Suppressor macrophage treated with lipopolysaccharide for 1 hour (primary cell): ENCODE measurements at places on chromosomes 13 and 19.

DNA sequence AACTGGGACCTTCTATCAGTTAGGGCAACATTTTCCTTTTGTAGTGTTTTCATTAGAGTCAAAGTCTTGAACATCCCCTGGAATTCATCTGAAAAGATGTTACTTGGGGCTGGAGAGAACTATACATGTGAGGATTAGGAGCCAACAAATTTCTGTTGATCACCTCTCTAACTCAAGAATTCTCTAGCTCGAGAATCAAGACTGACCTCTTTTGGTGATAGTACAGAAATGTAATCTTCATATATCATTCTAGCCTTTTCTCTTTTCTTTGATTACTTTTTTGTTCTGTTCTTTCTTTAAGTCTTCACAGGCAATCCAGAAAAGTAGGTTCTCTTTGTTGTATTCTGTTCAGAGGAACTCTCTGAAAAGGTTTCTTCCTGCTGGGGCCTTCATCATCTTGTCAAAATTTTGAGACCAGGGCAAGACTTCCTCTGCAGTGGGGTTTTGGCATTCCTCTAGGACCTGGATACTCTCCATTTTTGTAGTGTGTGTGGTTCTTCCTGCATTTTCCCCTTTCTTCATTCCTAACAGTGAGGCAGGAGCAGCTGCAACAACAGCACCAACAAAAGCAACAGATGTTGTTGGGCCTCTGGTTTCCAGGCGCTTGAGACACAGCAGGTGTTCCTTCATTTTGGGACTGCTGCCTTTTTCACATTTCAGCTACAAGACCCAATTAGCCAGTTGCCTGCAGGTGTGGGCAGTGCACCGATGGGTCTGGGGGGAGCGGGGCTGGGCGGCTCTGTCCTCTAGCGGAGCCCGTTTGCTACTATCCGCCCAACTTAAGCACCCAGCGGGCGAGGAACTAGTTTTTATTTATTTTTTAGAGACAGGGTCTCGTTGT is 26.2 kb downstream of the ELF1 start:
- no peak for DNase-seq

DNA sequence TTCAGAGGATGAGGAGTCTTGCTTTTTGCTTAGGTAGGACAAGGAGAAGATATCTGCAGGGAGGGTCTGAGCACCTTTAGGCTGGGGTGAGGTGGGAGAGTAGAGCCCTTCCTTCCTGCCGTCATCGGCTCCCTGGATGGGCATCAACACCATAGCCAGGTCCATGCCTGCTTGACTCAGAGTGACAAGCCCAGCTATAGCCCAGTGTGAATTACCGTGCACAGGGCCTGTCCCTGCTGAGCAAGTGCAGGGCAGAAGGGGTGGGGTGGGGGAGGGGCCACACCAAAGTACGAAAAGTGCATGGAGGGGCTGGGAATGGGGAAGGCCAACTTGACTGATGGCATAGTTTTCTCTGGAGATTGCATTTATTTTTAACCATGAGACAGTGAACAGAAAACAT is 30.3 kb upstream of the RNF113B start:
- no peak for DNase-seq

DNA sequence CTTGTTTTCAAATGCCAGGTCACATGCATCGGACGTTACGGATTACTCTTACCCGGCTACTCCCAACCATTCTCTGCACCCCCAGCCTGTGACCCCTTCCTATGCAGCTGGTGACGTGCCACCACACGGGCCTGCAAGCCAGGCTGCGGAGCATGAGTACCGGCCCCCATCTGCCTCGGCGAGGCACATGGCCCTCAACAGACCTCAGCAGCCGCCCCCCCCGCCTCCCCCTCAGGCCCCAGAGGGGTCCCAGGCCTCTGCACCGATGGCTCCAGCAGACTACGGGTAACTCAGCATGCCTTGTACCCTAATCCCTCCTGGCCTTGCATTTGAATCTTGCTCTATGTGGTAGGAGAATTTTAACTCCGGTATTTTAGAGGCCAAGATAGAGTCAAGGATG is 79.5 kb downstream of the GPR12 start:
- DNase-seq = no peak

GRCh38 chr13:45949161-45949560 is 97.6 kb upstream of the SIAH3 start:
- DNase-seq = no peak

DNA sequence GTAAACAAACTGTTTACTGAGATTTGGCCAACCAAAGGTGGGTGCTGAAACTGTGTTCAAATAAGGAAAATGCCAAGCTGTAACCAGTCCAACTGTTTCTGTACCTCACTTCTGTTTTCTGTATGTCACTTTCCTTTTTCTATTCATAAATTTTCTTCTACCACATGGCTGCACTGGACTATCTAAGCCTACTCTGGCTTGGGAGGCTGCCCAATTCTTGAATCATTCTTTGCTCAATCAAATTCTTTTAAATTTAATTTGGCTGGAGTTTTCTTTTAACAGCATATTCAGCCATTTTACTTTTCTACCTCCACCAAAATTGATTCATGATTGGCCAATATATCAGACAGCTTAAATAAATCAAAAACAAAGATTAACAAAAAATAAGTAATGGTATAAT is 1575.5 kb upstream of the SPRY2 start:
- DNase-seq = no peak

GRCh38 chr13:44306371-44307192 is 67.0 kb upstream of the SERP2 start:
- peak; percentile 84 for DNase-seq

DNA sequence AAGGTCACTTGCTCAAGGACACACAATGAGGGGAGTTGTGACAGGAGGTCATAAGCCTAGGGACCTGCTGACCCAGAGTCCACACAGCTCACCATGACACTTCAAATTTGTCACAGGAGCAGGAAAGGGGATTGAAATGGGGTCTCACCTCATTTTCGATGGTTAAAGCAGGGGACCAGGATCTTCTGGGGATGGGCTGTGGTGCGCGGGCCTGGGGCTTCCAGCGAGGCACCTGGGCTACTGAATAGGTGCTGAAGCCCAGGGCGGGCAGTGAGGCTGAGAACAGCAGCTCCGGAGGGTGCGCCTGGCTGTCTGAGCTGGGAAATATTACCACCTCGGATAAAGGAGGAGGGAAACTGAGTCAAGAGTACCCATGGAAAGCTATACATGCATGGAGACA is 11.0 kb downstream of the MAN2B1 start:
- DNase-seq = no peak

DNA sequence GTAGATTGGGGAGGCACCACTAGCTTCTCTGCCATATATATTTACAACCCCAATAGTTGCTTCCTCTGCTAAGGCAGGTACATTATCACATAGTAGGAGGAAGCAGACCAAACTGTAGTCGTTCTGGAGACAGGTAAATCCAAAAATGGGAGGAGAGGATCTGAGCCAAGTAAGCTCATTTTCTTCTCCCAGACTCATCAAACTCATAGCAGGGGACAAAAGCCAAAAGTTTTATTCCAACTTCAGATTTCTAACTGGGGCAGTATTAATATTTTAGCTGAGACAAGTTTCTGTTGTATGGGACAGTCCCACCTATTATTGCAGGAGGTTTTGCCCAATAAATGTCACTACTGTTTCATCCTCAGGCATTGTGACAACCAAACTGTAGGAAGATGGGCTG is 7.8 kb upstream of the IGSF23 start:
- no peak for DNase-seq

- DNase-seq = no peak
Measured at GRCh38 chr13:76860706-76861105, 25.5 kb downstream of the KCTD12 start.

DNA sequence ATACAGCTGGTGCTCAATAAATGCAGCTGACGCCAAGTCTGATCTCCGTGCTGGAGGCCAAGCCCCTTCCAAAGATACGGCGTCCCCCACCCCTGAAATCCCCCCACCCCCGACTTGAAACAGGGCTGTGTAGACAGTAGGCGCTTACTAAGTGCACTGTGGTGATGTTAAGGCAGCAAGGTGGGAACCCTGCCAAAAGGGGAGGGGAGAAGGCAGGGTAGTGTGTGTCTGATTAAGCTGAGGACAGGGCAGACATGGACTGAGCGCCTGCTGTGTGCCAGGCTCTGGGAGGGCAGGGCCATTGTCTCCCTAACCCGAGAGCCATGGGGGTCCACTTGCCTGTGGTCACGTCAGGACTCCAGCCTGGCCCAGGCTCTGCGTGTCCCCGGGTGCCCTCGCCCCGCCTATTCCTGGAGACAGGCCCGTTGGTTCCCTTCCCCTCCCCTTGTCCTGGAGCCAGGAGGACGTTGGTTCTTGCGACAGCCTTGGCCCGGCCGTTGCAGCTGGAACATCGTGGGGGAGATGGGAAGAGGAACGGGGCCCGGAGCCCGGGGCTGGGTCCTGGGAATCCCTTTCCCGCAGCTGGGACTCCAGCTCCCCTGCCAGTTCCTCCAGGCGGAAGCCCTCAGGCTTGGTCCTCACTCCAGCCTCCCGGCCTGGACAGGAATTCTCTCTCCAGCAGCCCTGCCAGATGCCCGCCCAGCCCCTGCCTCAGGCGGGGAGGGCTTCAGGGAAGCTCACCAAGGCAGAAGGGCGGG is 1.7 kb upstream of the ELANE start:
- DNase-seq = peak; percentile 55

DNA sequence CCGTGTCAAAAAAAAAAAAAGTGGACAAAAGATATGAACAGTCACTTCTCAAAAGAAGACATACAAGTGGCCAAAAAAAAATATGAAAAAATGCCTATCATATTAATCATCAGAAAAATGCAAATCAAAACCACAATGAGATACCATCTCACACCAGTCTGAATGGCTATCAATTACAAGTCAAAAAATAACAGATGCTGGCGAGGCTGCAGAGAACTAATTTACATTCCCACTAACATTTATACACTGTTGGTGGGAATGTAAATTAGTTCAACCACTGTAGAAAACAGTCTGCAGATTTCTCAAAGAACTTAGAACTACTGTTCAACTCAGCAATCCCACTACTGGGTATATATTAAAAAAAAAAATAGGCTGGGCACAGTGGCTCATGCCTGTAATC is 26.5 kb upstream of the FOXO1 start:
- DNase-seq = no peak

DNA sequence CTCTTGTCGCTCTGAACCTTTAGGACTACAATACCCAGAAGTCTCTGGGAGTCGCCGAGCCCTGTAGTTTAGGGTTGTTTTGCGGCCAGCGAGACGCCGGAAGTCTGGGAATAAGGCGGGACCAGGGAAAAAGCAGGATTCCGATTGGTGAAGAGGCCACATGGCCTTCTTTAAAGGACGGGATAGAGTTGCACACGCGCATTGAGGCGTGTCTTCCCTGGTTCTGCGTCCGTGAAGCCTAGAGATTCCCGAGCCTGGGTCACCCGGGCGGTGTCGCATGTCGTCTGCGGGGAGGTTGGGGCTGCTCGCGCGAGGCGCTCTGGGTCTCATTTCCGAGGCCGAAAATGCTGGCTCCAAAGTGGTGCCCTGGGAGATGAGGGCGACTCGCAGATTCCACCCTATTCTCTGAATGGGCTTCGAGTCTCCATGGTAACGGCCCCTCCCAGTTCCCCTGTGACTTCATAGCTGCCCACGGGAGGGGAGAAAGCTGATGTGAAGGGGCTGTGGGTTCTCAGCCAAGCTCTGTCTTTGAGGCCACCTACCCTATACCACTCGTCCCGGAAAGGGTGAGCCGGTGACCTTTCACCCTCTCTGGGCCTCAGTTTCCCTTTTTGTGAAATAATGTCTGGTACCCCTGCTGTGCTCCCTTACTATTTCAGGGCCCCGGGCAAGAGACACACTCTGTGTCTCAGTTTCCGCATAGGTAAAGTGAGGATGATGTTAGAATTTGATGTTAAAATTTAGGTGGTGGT is 614 bp upstream of the ZSCAN5A start:
- peak; percentile 96 for DNase-seq

- DNase-seq = no peak
Measured at GRCh38 chr19:37128821-37129177, 43.7 kb downstream of the ZNF585A start.

DNA sequence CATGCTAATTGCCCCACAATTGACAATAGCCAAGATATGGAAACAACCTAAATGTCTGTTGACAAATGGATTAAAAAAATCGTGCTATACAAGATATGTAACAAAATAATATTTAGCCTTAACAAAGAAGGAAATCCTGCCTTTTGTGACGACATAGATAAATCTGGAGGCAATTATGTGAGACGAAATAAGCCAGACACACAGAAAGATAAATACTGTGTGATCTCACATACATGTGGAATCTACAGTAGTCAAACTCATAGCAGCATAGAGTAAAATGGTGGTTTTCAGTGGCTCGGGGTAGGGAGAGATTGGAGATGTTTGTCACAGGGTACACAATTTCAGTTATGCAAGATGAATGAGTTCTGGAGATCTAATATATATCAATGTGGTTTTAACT is 895.8 kb downstream of the SLITRK6 start:
- DNase-seq = no peak
